ENCODE measurements at places on chromosomes 2 and 18. TPM values are rescaled to one million over a fixed set of nuclear protein-coding genes. Genes with fewer than 3 reads are reported as not detected.

The POTEI gene
- total RNA-seq = not detected

The FAM124B gene
- total RNA-seq = 0.36 TPM

The DLX2 gene
- not detected for total RNA-seq

The SEPTIN10 gene
- 72.6 TPM for total RNA-seq

The MSH2 gene
- total RNA-seq = 10.7 TPM

The MYO5B gene
- total RNA-seq = 29.6 TPM

The IKZF2 gene
- total RNA-seq = 66.4 TPM

The ALPG gene
- total RNA-seq = not detected

The ZSCAN30 gene
- total RNA-seq = 5.9 TPM

The GPAT2 gene
- total RNA-seq = 0.44 TPM

The FEV gene
- total RNA-seq = not detected

The NCKAP5 gene
- 8.9 TPM for total RNA-seq

The IL1F10 gene
- total RNA-seq = not detected

The MERTK gene
- 5.4 TPM for total RNA-seq

The CCDC85A gene
- 0.24 TPM for total RNA-seq

The NEUROD1 gene
- total RNA-seq = not detected

The NMUR1 gene
- 0.08 TPM for total RNA-seq

The VWA3B gene
- 0.40 TPM for total RNA-seq

The ZFP36L2 gene
- total RNA-seq = 71.0 TPM

The IL36A gene
- total RNA-seq = 167 TPM

The PSD4 gene
- 38.6 TPM for total RNA-seq

The ZCCHC2 gene
- total RNA-seq = 7.3 TPM

The GPATCH11 gene
- total RNA-seq = 4.3 TPM

The SH3BP4 gene
- 10.7 TPM for total RNA-seq

The GAREM1 gene
- total RNA-seq = 22.9 TPM

The COL4A3 gene
- total RNA-seq = 0.76 TPM

The PAX8 gene
- total RNA-seq = 6.1 TPM

The TLX2 gene
- not detected for total RNA-seq

The TDRD15 gene
- not detected for total RNA-seq

The PHLPP1 gene
- total RNA-seq = 17.7 TPM

The SLC25A12 gene
- 12.2 TPM for total RNA-seq

The HOXD3 gene
- 0.52 TPM for total RNA-seq

The ASB1 gene
- 12.3 TPM for total RNA-seq

The MAPK4 gene
- 0.12 TPM for total RNA-seq

The NLRC4 gene
- total RNA-seq = 0.08 TPM

The SP140 gene
- 0.96 TPM for total RNA-seq

The DNAJC5G gene
- total RNA-seq = not detected

The ACTR1B gene
- total RNA-seq = 40.3 TPM

The MC5R gene
- total RNA-seq = 0.28 TPM

The FLACC1 gene
- total RNA-seq = 0.56 TPM

The MOGAT1 gene
- total RNA-seq = not detected

The UGT1A4 gene
- 0.80 TPM for total RNA-seq

The PPP4R3B gene
- 42.8 TPM for total RNA-seq

The LIMS4 gene
- total RNA-seq = 0.20 TPM

The NGEF gene
- 6.1 TPM for total RNA-seq

The DUSP19 gene
- total RNA-seq = 1.2 TPM

The CHST10 gene
- 0.88 TPM for total RNA-seq

The IL36RN gene
- 64.1 TPM for total RNA-seq

The KRTCAP3 gene
- 26.0 TPM for total RNA-seq

The SLC9A4 gene
- 0.08 TPM for total RNA-seq

The RASGRP3 gene
- total RNA-seq = 4.3 TPM

The HSBP1L1 gene
- 15.5 TPM for total RNA-seq

The FIGN gene
- total RNA-seq = 1.0 TPM

The FAM210A gene
- 14.6 TPM for total RNA-seq

The CDH19 gene
- 0.24 TPM for total RNA-seq

The HOXD12 gene
- total RNA-seq = not detected

All from esophagus mucosa (tissue), 1 donor.